ENCODE measurements at places on chromosomes 3 and 15.

DNA sequence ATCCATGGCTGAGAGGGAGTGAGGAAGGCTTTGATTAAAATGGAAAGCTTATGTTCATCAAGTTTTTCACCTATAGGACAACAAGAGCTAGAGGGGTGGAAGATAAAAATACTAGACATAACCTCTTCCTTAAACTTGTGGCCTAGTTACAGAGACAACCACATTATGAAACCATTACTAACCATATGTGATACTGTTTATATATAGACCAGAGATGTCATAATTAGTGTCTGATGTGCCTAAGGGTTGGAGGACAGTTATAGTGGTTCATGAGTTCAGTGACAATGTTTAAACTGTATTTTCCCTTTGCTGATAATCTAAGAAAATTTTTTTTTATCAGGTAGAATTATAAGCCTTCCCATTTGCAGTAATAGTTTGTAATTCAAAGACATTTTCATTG, 23.7 kb downstream of the PHLDB2 start:
- DNase-seq: no peak

GRCh38 chr15:85430406-85431204, 50.2 kb downstream of the AKAP13 start:
- no peak for DNase-seq

- DNase-seq: no peak
These were observed 14.4 kb upstream of the PLA2G4D start for GRCh38 chr15:42108806-42109205.

DNA sequence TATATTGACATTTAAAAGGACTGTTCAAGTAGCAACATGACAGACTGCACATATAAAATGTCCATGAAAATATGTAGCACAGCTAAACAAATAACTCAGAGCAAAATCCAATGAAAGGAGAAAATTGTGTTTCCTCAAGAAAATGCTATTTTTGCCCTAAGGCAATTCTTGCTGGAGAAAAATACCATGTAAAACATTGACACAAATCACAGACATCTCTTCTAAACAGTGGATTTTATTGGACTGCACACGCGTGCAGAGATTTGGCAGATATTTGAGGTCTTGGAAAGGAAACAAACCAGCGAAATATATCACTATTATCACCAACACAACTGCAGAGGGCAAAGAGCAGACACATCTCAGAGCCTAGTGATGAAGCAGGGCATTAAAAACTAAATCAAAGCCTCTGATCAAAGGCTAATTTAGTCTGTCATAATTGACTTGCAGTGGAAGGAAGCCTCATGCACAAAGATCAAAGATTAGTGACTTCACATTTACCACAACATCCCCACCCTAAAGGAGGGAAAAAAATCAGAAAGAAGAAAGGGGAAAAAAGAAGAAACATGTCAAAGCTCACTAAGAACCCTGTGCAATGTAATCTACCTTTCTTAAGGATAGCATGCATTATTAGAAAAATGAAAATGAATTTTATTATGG, 52.4 kb downstream of the CHL1 start:
- DNase-seq: no peak

- no peak for DNase-seq
These were observed 6.4 kb downstream of the TLR9 start for GRCh38 chr3:52218937-52219650.
